ENCODE measurements at places on chromosomes 6 and 20.

- DNase-seq, result no peak
These were observed at the start of gene RFX6 for GRCh38 chr6:116876635-116877611. TSS of gene RFX6 (plus strand) at chr6:116877242. CDS start at chr6:116877276, 34 bp downstream.

GRCh38 chr20:10236540-10237533 lies 18.2 kb downstream of the SNAP25 start:
- no peak for DNase-seq

DNA sequence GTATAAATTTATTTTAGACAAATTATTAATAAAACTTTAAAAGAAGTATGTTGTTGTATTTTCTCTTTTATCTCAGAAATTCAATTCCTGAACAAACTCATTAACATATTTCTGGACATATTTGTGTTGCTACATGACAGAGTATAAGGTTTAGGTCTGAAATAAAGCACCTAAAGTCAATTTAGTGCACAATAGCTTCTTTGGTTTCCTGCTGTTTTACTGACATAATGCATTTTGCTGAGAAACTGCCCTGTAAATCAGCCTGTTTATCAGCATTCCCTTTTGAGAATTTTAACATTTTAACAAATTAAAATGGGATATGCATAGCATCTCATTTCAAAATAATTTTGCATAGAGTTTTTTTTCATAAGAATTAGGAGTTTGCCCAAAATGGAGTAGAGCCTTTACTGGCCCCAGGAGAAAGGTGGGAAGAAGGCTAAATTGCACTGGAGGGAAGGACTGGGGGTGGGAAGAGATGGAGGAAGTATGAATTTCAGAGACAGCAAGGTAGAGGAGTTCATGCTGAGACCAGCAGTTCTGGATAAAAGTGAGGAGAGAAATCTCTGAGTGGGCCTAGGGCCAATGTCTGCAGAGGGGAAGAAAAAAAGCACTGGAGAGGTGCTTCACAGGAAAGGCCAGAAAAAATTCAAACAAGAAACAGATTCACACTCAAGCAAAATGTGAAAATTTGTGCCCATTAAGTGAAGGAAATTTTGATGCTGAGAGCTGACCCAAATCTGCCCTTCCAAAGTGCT lies 324.2 kb upstream of the HSF2 start:
- DNase-seq, result no peak

- no peak for DNase-seq
These were observed 603.9 kb downstream of the HDGFL1 start for GRCh38 chr6:23173234-23173633.

GRCh38 chr6:16314296-16314695 lies 75.9 kb downstream of the GMPR start:
- DNase-seq, result no peak

GRCh38 chr20:58026361-58026760 lies 202.1 kb downstream of the ANKRD60 start:
- no peak for DNase-seq

DNA sequence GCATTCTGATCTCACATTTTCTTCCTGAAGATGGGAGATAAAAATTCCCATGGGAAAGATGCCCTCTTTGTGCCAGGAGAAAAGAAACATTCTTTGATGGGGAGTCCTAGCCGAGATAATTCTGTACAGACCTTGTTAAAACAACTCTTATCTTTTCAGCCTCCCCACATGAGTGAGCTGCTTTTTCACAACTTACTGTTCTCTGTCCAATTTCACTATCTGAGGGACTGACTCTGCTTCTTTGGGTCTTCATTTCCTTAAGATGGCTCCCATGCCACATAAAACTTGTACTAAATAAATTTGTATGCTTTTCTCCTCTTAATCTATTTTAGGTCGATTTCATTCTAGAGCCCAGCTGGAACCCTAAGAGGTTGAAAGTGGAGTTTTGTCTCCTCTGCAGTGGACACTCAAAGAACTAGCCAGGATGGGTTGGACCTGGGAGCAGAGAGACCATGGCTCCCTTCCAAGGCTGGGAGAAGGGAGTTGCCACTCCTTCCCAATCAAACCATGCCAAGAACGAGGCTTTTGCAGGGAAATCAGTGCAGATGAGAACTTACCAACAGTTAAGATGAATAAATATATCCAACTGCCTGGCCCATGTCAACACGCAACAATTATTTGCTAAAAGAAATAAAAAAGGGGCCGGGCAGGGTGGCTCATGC lies 285.8 kb upstream of the SULF2 start:
- no peak for DNase-seq
